ENCODE measurements at places on chromosomes 13 and 19.

DNA sequence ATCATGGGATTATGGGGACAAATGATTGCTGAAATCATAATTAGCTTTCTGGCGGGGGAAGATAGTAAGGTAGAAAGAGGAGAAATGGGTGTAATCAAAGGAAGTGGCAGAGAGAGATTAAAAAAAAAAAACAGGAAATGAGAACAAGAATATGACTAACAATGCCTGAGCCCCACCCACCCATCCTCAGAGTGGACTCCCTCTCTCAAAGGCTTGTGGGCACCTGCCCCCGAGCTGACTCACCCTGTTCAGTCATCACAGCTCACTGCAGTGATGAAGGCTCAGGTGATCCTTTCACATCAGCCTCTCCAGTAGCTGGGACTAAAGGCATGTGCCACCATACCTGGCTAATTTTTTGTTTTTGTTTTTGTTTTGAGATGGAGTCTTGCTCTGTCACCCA, 26.4 kb upstream of the TPT1 start:
- no peak for DNase-seq

DNA sequence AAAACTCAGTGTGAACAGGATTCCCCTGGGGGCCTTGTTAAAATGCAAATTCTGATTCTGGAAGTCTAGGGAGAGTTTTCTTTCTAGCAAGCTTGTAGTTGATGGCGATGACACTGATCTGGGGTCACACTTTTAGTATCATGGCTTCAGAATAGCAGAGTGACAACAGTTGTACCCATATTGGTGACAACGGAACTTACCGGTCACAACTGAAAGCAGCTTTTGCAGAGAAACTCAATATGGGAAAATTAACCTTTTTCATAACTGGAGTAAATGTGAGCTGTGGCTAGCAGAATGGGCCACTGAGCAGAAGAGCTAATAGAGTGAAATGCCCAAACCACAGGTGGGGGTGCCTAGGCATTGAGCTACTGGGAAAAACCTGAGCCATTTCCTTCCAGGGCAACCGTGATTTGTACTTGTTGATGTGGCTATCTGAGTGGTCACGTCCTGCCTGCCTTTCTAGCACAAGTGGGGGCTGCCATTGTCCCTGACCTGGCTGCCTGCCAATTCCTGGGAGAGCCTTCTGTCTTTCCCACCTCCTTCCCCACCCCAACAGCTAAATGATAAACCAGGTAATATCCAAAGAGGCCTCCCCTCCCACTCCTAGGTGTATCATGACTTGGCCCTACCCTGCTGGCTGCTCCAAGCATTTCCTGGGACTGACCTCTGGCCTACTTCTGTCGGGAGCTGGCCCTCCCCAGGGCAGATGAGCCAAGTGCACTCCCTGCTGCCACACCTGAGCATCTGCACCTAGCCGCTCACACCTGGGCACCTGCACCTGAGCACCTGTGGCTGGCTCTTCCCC, 1.7 kb upstream of the SLC10A2 start:
- no peak for DNase-seq

DNA sequence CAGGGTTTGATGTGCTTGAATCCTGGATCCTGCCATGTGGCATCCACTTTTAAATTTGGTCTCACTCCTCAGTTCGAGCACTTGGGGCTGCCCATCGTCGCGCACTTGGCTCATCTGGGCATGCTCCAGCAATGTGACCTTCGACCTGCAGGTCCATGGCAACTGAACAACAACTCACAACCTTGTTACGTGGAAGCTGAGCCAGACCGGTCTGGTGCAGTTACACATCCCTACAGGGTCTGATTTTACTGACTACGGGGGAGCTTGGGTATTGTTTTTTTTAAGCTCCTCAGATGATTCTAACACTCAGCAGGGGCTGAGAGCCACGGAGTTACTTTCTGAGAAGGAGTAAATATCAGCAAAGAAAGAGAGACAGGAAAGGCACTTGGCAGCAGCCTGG, 769.6 kb downstream of the UQCRFS1 start:
- DNase-seq, result no peak

DNA sequence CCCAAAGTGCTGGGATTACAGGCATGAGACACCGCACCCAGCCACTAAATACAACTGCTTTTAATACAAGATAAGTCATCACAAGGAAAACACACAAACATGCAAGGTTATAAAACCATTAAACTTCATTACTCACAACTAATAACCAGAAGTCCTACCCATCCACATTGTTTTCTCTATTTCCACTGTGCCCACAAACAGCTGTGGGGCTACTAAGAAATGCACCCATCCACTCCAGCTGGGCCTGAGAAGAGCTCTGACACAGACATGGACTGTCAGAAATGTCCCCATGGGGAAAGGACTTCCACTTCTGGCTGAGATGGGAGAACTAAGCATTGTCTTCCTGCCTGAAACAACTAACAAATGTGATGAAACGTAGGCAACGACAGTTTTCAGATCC, 17.2 kb downstream of the SAFB2 start:
- DNase-seq, result no peak

- DNase-seq, result no peak
Measured at GRCh38 chr19:19956434-19957075, 55.8 kb downstream of the ZNF93 start.

GRCh38 chr13:73245246-73245645, 186.4 kb downstream of the KLF5 start:
- no peak for DNase-seq

GRCh38 chr13:110057052-110057451, 249.9 kb downstream of the COL4A1 start:
- no peak for DNase-seq

DNA sequence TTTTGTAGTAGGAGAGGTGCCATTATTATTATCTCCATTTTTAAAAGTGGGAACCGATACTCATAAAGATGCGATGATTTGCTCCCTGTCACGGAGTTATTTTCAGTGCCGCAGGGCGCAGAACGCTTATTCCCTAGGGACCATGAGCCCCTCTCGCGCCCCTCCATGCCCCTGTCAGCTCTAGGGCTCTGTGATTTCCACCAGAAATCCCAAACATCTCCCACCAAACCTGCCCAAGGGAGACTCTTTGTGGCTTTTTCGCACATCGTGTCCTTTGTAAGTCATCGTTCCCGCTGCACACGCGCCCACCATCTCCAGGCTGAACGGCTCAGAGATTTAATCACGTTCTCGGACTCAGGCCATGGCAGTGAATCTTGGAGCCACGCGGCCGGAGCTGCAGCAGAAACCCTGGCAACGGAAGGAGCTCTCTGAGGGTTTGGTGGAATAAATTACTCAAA, 105.1 kb downstream of the DNAJC15 start:
- no peak for DNase-seq

GRCh38 chr13:51818276-51818675, 14.3 kb upstream of the DHRS12 start:
- DNase-seq, result no peak

DNA sequence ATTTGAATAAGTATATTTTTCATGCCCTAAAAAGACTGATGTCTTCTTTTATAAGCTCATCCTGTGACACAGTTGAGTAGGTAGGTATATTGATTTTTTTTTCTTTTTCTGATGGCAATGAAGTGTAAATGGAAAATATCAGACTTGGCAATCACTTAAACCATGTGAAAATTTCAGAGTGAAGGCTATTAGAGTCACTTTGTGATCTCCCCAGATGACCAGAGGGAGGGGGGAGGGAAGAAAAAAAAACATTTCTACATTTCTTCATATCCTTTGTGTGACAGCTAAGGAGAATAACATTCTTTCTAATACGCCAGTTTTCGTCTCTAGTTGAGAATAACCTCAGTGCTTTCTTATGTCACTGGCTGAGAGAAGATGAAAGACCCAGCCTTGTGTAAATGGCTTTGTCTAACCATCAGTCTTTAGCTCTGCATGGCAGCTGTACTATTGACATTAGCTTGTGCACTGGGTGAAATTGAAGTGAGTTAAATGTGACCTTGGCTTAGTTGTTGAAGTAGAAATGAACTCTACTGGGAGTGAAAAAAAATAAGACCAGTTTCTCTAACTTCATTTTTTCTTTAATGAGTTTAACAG, 332.1 kb upstream of the DACH1 start:
- no peak for DNase-seq

DNA sequence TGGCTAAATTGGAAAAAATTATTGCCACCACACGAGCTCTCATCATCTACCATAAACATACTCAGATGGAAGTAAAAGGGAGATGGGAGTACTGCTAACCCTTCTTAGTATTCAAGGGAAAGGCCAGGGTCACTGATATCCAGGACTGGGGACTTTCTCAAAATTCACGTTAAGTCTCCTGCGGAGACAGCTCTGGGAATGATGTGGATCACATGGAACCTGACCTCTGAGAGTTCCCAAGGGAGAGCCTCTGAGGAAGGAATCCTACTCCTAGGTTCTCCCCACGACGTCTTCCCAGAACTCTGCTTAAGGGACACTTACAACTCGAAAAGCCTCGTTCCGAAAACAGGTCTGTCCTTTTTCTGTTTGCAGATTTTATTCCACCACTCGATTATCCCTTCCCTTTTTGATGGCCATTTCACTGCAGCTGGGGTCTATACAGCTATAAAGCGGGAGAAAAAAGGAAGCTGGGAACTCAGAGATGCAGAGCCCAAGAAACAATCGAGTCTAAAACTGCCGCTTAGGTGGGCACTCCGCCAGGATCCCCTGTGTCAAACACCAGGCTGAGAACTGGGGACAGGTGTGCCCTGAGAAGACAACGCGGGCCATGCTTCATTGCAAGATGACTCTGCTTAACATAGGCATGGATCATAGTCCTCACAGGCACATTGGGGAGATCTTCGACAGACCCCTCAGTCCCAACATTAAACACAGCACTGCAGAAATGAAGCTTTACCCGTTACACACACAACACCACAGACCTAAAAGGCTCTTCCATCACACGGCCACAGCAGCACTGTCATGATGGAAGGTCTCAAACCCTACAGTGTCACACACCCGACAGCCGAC, 823 bp upstream of the ZNF567 start:
- DNase-seq, result no peak

GRCh38 chr19:4986471-4986891, 17.6 kb downstream of the KDM4B start:
- no peak for DNase-seq

GRCh38 chr19:48340995-48341394, 15.6 kb downstream of the EMP3 start:
- DNase-seq, result no peak

GRCh38 chr19:34990578-34991192, 9.4 kb upstream of the GRAMD1A start:
- no peak for DNase-seq

- no peak for DNase-seq
Measured at GRCh38 chr13:78382491-78382890, 220.9 kb downstream of the POU4F1 start.

- no peak for DNase-seq
Measured at GRCh38 chr13:43307921-43308433, 284.6 kb downstream of the DNAJC15 start.

- no peak for DNase-seq
Measured at GRCh38 chr13:31105020-31105795, 56.5 kb downstream of the HSPH1 start.

DNA sequence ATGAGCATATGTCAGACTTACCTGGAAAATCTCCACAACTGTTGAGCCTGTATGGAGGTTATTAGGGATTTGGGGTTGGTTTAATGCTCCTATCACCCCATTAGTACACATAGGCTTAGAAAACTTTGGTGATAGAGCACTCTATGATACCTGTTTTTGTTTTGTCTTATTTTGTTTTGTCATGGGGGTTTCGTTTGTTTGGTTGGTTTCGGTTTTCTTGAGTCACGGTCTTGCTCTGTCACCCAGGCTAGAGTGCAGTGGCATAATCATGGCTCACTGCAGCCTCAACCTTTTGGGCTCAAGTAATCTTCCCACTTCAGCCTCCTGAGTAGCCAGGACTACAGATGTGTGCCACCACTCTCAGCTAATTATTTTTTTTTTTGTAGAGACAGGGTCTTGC, 70.0 kb downstream of the MZT1 start:
- DNase-seq, result no peak

DNA sequence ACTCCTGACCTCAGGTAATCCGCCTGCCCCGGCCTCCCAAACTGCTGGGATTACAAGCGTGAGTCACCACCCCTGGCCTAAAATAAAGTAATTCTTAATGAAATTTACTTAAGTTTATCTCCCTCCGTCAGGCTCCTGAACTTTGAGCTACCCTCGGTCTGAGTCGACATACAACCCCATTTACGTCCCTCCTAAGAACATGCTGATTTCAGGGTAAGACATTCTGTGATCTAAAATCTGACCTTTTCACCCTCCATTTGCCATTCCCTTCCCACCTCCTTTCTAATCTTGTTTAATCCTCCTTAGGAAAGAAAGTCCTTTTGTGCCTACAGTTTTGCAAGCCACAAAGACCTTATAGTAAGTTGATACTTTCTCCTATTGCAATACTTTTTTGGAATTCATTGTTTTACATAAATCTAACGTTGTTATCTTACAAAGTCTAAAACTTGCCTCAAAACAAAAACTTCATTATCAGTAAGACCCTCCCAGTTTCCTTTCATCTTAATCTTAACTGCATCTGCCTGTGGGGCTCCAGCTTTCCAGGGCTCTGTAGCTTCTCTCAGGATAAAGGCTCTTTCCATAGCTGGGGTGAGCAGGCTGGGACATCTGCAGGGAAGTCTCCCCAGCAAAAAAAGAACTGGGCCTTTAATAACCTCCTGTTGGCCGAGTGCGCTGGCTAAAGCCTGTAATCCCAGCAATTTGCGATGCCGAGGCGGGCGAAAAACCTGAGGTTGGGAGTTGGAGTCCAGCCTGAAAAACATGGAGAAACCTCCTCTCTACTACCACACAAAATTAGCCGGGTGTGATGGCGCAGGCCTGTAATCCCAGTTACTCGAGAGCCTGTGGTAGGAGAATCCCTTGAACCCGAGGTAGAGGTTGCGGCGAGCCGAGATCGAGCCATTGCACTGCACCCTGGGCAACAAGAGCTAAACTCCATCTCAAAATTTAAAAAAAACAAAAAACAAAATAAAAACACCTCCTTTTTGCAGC, 143.1 kb downstream of the ZNF737 start:
- no peak for DNase-seq

- DNase-seq, result no peak
Measured at GRCh38 chr13:35213911-35214310, 262.6 kb downstream of the MAB21L1 start.

DNA sequence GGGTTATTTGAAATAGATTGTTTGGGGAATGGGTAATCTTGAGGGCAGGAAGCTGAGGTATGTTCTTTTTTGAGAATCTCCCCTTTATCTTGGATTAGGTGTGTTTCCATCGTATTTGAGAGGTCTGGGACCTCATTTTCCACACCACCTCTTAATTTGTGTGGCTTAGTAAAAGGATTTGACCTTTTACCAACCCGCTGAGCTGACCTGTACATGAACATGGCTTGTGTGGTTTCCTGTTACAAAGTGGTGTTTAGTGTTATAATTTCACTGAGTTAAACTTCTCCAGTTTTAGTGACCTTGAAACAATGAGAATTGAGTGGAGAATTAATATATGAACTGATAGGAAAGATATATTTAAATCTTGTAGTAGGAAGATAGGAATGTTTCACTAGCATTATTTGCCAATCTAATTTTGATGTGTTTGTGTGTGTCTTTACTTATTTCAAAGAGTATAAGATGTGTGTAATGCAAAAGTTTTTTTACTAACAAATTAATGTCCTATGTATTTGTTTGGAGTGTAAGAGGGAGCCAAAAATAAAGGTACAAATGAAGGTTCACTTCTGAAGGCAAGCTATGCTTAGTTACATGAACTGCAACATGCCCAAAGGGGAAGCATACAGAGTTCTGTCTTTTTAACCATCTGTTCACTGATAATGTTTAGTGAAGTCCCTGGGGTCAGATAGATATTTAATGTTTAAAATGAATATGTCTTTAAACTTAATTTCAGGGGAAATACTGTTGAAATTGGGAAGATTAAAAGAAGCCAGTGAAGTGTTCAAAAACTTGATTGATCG, 17.1 kb downstream of the NAA16 start:
- no peak for DNase-seq

- no peak for DNase-seq
Measured at GRCh38 chr13:110944121-110944967, 29.5 kb upstream of the ANKRD10 start.

- DNase-seq, result no peak
Measured at GRCh38 chr13:29502391-29503008, 93.0 kb downstream of the SLC7A1 start.

All from type B pancreatic cell (in vitro differentiated cells).